ENCODE measurements at places on chromosomes 13 and 19.

DNA sequence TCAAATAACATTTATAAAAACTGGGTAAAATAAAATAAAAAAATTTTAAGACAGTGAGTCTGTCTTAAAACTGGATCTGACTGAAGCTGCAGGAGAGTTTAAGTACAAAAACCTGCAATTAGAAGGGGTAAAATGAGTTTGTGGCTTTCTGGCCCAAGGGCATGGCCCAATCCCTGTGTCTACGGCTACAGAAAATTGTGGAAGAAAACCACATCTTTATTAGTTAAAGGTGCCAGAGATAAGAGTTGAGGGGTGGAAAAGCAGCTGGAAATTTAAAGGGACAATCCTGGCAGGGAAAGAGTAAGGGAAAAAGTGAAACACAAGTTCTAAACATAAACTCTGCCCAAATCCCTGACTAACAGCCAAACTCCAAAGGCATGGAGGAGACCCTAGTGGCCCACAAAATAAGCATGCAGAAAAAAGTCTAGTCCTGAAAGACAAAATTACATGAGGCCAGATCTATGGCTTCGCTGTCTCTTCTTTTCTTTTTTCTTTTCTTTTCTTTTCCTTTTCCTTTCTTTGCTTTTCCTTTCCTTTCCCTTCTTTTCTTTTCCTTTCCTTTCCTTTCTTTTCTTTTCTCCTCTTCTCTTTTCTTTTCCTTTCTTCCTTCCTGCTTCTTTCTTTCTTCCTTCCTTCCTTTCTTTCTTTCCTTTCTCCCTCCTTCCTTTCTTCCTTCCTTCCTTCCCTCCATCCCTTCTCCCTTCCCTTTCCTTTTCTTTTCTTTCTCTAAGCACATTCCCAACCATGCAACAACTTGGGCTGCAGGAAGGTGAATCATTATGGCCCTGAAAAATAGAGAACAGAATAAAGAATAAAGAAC is 23.5 kb upstream of the DLEU7 start:
- no peak for DNase-seq

DNA sequence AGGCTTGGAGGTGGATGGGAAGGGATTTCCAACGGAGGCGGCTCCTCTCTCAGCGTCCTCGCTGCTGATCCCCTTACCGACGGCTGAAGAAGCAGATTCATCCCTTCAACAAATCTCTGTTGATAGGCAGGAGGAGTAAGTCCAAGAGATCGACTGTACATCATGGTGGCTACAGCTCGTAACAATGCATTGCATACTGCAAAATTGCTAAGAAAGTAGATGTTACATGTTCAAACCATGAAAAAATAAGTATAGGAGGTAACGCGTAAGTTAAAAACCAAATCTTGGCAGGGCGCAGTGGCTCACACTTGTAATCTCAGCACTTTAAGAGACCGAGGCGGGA is 468 bp upstream of the SLC39A3 start:
- no peak for DNase-seq

DNA sequence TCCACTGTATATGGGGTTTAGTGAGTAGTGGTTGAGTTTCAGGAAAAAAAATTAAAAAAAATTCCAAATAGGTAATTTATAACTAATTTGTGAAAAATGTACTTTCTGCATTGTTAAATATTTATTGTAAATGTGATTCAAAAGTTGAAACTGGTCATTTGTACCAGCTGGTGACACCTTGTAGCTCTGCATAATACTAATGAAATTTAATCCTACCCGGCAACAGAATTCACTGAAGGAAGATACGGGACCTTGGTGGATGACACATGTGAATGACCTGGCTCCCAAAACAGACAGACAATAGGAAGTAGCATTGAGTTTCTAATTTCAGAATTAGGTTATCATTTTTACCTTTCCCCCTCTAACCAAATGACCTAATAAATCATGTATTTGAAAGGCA is 73.8 kb downstream of the SLITRK6 start:
- DNase-seq = no peak

GRCh38 chr13:24927810-24928404 is 163.9 kb downstream of the RNF17 start:
- no peak for DNase-seq

DNA sequence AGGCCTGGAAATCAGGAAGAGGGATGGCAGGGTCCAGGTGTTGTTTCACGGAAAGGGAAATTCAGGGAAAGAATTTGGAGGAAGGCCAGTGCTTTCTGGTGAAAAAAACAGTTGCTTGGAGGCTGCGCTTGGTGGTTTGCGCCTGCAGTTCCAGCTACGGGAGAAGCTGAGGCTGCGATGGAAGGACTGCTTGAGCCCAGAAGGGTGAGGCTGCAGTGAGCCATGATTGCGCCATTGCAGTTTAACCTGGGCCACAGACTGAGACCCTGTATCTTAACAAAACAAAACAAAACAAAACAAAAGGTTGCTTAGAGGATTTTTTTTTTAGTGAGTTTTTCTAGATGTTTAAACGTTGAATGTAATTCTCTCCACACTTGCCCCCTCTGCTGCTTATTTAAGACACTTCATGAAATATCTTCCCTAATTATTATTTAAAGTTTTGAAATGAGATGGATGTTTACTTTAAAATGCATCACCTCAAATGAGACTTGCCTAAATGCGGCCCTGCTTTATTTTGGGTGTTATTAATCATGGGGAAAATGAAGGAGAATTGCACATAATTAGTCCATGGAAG is 75.4 kb upstream of the TRPC4 start:
- no peak for DNase-seq

DNA sequence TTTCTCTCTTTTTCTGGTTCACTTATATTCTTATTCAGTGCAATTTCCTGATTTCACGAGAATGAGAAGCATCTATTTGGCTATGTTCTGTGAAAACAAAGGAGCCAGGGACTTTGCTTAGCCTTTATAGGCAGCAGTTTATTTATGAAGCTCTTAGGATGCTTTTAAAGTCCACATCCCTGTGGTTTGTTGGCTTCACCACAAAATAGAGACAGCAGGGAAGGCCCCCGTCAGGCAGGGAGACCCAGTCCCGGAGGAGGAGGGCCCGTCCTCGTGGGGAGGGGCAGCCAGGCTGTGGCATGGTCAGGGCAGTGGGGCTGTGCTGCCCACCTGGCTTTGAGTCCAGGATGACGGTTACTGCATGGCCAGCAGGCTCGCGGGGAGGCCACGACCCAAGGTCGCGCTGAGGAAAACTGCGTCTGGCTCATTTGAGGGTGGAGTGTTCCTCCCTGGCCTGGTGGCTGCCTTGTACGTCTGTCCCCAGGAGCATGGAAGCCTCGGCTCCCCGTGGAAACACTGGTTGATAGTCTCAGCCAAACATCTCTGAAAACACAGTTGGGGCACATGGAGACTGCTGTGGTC is 92.7 kb downstream of the ATP11A start:
- no peak for DNase-seq

DNA sequence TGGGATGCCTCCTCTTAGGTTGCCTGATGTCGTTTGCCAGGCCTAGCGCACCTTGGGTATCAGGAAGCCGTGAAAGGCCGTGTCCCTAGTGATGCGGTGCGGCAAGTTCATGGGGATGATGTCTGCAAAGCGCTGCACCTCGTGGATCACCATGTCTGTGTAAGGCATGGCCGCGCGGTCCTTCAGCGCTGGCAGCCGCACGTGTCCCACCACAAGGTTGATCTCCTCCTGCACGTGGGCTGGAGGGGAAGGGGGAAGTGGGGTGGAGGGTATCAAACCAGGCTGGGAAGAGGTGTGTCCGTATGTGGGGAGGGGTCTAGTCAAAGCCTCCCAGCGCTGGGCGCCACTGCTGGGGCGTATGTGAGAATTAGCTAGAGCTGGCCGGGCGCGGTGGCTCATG is 23.2 kb downstream of the EGLN2 start:
- DNase-seq = no peak
